PC-3 (cell line): ENCODE measurements at places on chromosomes 5 and 9. TPM values are rescaled to one million over a fixed set of nuclear protein-coding genes. Genes with fewer than 3 reads are reported as not detected.

The PCDHA12 gene
- 7.0 and 8.2 TPM in 2 replicates for total RNA-seq

The OTULINL gene
- 46.4 and 54.6 TPM in 2 replicates for total RNA-seq

The CSNK1G3 gene
- total RNA-seq, result 21.6 and 23.4 TPM in 2 replicates

The INSYN2B gene
- 1.1 and 1.5 TPM in 2 replicates for total RNA-seq

The PHF24 gene
- total RNA-seq, result not detected in 2 replicates
